ENCODE measurements at places on chromosomes 4 and X.

GRCh38 chrX:17767734-17768133, 30.4 kb downstream of the SCML1 start:
- DNase-seq = no peak

GRCh38 chr4:108940634-108941033, 177.8 kb upstream of the ETNPPL start:
- DNase-seq = no peak

- no peak for DNase-seq
Observed at GRCh38 chr4:1802151-1802715, 9.1 kb downstream of the FGFR3 start.

GRCh38 chrX:11564546-11564945, 101.2 kb downstream of the ARHGAP6 start:
- no peak for DNase-seq

DNA sequence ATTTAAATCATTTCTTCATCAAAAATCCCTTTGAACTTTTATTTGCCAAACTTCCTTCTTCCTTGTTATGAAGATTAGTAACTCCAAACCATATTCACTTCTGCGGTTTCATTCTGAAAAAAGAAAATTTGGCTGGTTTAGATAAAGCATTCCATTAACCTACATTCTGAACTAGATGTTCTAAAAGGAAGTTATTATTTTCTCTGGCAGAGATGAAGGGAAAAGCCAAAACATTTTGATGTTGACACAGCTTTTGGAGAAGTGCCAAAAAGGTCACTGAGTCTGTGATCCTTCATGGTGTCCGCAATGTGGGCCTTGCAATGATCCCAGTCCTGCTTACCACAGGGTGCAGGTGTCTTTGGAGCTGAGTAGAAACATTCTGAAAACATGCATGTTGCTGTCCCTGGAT, 36.0 kb downstream of the CXCL8 start:
- DNase-seq = no peak

- DNase-seq = no peak
Observed at GRCh38 chrX:140744085-140744484, 34.5 kb downstream of the LINC00632 start.

- no peak for DNase-seq
Observed at GRCh38 chr4:151248519-151248918, 28.4 kb upstream of the PRSS48 start.

DNA sequence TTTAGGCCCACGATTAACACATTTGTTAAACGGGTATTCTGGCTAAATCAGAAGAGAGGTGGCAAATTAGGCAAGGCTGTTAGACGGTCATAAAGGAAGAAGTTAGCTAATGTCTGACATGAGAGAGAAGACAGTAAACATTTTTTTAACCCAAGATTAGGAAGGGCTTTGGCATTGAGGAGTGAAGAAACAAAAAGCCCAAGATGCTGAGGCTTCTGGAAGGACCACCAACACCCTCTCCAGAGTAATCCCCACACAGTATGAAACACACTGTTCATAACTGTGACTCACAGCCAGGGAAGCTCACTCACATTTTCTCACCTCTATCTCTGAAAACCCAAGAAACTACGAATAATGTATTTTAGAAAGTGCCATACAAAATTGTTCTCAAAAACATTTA, 127.6 kb downstream of the AMELX start:
- DNase-seq = no peak

DNA sequence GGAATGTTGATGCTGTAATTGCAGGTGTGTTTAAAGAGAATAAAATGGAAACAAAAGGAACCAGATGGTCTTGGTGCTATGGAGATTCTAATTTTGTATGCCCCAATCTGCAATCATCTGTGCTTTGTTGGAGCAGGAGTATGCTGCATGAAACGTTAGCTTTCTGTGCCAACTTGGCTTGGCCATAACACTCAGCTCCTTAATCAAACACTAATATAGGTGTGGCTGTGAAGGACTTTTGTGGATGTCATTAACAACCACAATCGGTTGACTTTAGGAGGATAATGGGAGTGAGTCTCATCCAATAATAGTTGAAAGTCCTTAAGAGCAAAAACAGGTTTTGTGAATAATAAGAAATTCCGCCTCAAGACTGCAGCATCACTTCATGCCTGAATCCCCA, 399.2 kb downstream of the NLGN4X start:
- peak; percentile 43 for DNase-seq
